ENCODE measurements at places on chromosomes 6 and 20. TPM values are rescaled to one million over a fixed set of nuclear protein-coding genes. Genes with fewer than 3 reads are reported as not detected.

SPATS1 gene
- total RNA-seq, result not detected

TNF gene
- not detected for total RNA-seq

CCR6 gene
- total RNA-seq, result not detected

ATAT1 gene
- 11.4 TPM for total RNA-seq

TDRD6 gene
- total RNA-seq, result 0.07 TPM

KCNK16 gene
- not detected for total RNA-seq

VIP gene
- not detected for total RNA-seq

OR2B6 gene
- not detected for total RNA-seq

DDO gene
- not detected for total RNA-seq

ACSS1 gene
- total RNA-seq, result 5.5 TPM

CDH4 gene
- 1.1 TPM for total RNA-seq

Data from chondrocyte (in vitro differentiated cells).